T1000 (cell line): ENCODE measurements at places on chromosomes 2 and 18.

DNA sequence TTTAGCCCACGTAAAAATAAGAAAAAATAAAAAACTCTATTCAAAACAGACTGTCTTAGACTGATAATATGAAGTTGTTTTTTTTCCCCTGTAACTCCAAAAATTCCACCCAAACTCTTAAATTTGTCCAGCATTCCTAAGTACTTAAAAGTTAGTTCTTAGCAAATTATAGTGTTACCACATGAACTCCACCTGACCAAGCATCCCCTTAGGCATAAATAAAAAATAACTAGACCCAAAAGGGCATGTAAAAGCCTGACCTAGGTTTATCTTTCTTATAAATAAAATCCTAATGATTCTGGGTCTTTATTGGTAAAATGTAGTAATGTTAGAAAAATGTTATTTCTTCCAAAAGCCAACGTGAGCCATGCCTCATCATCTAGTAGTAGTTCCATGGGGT, 54.3 kb downstream of the TTC21B start:
- no peak for DNase-seq

DNA sequence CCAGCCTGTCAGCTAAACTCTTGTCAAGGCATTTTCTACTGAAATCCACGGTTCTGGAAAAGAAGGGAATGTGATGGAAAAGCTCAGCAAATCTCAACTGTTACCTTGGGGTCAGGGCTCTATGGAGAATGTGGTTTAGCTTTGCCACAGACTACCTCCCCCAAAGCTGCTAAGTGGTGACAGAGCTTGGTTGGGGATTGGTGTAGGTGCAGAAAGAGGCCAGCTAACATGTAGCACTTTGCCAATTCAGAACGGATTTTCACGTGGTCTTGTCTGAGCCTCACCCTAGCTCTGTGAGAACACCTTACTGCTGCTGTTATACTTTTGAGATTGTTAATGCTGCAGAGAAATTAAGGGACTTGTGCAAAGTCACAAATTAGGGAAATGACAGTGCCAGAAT, 331.1 kb downstream of the RND3 start:
- no peak for DNase-seq

DNA sequence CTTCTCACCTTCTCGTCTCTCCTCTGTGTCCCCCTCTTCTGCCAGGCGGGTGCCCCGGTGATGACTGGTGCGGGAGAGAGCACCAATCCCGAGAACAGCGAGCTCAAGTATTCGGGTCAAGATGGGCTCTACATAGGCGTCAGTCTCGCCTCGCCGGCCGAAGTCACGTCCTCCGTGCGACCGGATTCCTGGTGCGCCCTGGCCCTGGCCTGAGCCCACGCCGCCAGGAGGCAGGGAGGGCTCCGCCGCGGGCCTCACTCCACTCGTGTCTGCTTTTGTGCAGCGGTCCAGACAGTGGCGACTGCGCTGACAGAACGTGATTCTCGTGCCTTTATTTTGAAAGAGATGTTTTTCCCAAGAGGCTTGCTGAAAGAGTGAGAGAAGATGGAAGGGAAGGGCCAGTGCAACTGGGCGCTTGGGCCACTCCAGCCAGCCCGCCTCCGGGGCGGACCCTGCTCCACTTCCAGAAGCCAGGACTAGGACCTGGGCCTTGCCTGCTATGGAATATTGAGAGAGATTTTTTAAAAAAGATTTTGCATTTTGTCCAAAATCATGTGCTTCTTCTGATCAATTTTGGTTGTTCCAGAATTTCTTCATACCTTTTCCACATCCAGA, 31.3 kb downstream of the GATA6 start:
- DNase-seq: no peak

DNA sequence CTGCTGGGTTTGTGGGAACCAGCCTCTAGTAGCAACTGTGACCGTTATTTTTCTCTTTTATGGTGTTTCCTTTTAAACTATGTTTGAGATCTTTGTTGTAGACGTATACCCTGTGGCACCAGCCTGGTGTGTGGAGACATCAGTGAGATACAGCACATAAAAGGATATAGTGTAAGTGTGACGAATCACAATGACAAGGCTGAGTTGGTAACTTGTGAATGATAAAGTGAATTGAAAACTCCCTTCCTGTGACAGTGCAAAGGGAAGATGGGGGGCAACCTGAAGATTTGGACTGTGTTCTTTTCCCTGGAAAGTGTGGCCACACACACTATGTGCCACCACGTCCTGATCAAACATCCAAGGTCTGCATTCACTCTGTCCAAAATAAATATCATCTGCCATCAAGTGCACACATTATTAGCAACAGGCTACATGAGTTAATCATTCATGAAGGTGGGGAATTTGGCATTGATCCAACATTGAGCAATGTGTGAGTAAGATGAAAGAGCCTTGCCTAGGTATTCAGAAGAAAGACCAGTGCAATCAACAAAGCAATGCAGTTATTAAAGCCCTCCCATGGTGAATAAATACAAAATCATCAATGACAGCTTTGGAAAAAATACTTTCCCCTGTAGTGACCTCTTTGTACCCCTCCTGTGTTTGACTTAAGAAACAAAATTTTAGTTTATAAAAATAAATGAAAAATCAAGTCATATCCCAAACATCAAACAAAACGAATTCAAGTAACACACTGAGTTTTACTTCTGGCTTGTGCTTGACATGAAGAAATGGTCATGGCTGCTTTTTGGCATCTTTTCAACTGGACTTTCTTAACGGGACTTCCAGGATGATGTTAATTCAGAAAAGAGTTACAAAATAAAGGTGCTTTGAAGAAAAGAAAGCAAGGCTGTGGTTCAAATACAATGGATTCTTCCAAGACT, 1280.5 kb upstream of the ZEB2 start:
- no peak for DNase-seq

- DNase-seq: no peak
Observed at GRCh38 chr2:854460-854859, 96.2 kb upstream of the SNTG2 start.

DNA sequence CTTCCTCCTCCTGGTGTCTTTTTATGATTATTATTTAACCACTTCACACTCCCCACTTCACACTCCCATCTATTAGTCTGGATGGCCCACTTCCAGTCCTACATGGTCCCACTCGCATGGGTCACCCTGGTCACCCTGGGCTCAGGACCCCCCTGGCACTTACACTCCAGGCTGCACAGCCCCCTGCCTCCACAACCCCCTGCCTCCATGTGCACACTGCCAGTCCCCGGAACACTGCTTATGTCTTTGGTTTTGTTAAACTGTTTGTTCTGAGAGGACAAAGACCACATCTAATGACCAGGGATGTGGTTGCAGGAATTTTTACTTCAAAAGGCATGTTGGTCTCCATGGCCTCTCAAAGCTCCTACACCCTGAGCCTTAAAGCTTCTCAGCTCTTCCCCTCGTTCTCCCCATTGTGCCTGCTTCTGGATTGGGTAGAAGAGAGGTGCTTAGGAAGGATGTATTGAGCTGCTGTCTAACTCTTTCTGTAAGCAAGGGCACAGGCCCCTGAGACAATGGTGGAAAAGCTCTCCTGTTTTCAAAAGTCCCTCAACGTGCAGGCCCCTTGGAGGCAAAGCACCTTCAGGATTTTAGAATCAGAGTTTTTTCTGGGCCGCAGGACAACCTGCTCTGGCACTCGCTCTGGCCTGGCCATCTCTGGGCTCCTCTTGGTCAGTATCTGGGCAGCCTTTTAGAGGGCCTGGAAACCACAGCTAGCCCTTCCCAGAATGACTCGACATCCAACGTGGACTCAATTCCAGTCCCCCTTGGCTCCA, 150.0 kb upstream of the HAAO start:
- DNase-seq: no peak

DNA sequence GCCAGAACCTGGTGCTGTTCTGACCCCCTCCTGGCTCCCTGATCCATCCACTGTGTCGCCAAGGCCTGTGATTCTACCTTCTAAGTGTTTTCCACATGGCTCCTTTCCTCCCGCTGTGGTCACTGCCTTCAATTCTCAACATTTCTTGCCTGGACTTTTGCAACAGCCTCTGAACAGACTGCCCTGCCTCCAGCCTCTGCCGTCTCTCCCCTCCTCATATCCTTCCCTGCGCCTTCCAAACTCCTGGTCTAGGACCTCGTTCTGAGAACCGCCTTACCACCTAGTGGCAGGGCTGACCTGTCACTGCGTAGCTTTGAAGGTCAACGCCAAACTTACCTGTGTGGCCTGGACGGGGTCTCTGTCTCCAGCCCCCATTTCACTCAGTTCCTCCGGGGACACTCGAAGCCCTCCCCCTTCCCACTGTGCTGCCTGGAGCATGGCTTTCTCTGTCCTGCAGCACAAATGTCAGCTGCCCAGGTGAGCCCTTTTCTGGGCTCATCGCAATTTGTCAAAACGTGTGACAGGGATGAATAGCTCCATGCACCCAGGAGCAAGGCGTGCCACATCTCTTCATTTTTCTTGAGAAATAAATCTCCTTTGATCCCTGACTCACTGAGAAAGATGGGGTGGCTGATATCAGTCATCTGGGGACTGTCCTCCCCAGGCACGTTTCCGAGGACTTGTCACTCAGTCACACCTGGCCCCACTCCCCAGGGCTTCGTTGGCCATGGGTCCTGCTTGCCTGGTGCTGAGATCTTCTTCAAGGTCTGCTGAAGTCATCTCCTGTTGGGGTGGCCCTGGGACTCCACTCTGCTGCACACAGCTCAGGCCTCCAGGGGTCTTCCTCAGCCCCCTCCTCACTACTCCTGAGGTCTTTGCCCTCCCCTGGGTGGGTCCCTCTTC, 46.7 kb downstream of the LDLRAD4 start:
- no peak for DNase-seq

- no peak for DNase-seq
Observed at GRCh38 chr2:216838151-216838550, 21.7 kb downstream of the TNP1 start.

DNA sequence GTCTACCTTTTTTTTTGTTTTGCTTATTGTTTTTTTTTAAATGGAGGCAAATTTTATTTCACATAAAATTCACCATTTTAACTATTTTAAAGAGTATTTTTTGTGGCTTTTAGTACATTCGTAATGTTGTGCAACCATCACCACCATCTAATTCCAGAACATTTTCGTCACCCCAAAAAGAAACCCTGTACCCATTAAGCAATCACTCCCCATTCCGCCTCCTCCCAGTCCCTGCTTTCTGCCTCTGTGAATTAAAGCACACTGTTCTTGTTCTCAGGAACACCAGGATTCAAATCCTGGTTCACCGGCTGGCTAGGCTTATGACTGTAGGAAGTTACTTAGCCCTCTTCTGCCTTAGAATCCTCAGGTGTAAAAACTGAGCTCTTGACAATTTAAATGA, 36.9 kb upstream of the EPAS1 start:
- no peak for DNase-seq

DNA sequence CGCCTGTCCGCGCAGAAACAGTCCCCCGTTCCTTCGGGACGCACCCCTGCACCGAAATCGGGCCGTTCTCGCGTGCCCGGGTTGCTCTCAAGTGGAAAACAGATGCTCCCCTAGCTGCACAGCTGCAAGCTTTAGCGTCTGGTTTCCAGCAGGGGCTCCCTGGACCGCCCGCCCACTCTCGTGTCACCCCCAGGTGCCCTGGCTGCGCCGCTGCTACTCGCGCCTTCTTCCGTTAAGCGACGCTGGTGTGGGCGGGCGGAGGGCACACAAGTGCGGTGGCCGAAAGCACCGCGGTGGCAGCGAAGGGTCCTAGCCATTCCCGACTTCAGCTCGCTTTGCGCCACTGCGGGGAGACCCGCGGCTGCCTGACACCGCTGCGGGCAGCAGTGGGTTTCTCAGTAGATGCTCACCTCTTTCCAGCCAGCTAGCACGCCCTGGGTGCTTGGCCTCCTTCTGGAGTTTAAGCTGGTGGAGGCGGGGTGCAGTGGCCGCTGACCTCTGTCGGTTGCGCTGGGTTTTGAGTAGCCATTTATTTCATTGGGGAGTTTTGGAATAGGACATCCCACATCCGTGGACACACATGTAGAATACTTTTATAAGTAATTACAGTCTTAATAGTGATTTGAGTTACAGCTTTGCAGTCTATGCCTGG, 806 bp downstream of the ZNF407 start:
- no peak for DNase-seq

DNA sequence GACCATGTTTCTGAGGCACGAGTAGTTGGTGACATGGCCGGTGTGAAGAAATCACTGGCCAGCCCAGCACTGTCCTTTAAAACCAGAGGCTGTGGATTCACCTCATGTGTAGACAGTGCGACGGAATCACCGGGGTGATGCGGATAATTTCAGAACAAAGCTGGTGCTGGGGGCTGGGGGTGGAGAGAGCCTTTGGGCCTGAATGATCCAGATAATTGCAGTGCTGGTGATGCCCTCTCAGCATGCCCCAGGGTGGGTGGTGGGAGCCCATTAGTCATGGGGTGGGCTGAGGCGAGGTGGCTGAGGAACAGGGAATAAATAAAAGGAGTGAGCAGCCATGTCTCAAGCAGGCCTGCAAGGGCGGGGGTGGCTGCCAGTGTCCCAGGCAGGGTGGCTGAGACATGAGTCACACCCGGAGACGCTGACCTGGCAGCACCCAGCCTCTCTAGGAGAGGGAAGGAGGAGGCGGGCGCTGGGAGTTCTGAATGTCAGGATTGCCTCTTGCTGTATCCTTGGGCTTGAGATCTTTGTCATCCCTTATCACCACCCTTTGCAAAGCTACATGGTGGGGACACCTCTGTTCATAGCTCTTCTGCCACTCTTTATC, 151.1 kb upstream of the MSH6 start:
- peak; percentile 60 for DNase-seq

DNA sequence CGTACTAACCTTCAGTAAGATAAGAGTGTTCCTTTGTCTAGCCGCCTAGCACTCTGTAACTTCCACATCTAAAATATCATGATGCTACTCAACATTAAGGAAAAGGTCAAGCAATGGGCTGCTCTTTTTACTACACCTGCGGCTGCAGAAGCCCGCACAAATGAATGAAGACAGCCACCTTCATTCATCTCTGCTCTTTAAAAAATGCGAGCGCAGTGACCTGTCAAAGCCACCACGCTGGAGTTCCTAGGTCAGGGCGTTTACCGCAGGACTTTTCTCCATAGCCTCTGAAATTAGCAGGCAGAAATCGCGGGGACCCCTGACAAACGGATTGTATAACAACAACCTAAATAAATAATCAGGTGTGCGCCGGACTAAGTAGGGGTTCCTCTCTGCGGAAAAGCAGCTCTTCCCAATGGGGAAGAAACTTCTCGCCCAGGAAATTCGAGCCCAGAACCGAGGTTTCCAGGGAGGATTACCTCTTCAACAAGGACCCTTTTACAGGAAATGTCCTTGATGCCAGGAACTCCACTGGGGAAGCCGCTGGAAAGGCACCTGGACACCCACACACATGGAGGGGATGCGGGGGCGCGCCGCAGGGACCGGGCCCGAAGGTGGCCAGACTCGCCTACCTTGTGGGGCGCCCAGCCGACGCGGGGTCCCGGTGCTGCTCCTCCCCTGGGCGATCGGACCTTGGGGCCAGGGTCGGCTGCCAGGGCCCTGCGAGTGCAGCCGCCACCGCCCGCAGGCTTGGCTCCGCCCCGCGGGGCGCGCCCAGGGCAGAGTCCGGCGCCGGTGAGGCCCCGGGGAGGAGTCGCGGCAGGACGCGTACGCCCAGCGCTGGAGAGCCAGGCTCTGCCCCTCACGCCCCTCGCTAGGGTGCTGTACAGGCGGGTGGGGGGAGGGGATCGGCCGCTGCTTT, at the start of gene CCDC68:
Gene CCDC68 (minus strand): TSS at position 758 of the 922 bp plus-strand sequence. CDS start 16,670 bp downstream, outside the sequence.
- no peak for DNase-seq

- no peak for DNase-seq
Observed at GRCh38 chr2:110638004-110638403, 39.9 kb downstream of the BUB1 start.
